ENCODE measurements at places on chromosomes 6 and 20. TPM values are rescaled to one million over a fixed set of nuclear protein-coding genes. Genes with fewer than 3 reads are reported as not detected.

Gene BPI
- total RNA-seq = not detected

GRCh38 chr20:20837574-20838021 lies 125.2 kb upstream of the RALGAPA2 start:
- no peak for DNase-seq

DNA sequence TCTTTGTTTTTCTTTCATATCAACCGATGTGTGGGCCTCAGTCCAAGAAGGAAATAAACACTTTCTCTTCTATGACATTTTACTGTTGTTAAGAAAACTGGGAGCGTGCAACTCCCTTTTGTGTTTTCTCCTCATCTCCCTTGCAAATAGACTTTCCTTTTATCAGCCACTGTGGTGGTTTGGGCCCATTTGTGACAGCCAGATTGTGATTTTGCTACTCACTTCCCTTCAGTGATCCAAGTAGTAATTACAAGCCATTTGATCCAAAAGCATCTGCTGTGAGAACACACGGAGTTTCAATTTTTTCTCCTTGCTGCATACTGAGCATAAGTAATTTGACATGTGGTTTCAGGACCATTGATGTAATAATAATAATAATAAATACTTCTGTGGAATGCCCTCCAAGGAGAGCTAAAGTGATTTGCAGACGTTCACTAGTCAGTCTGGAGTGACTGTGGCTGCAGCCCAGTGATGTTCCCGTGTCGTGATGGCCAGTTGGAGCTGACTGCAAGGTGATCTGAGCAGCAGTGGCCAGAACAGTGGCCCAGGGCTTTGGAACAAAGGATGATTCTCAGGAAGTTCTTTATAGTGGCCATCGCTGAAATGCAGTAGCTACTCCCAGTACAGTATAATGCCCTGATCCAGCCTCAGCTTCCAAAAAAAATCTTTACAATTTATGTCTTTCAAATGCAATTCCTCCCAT lies 91.9 kb upstream of the CLDN20 start:
- no peak for DNase-seq

Gene LY6G6F
- not detected for total RNA-seq

GRCh38 chr20:41476013-41476441 lies 109.4 kb upstream of the EMILIN3 start:
- no peak for DNase-seq

DNA sequence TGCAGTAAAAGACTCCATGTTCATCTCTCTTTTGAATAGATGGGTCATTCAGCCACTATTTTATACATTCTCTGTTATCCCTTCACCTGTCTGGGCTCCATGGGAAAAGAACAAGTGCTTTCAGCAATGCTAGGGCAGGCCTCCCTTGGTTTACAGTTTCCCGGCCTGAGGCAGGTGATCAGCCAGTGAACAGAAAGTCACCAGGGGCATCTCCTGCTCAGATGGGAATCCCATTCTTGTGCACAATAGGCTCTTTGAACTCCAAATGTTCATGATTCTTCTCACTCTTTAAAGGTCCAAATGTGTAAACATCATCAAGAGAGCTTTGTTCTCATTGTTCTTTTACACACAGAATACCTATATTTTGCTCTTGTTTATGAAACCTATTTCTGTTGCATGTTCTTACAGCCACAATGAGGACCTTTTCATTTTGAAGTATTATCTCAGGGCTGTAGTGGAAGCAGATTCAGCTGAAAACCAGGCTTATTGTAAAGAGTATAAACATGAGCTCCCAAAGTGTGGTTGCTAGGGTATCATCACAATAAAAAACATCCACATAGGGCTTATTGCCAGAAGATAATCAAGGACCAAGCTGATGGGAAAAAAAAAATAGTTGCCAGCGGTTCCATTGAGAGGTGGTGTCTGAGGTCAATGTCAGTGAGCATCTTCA lies 267.1 kb upstream of the SGK1 start:
- no peak for DNase-seq

- DNase-seq = no peak
Observed at GRCh38 chr6:145714731-145715130, 20.6 kb downstream of the EPM2A start.

Gene TFAP2B
- total RNA-seq = 0.14 TPM

- no peak for DNase-seq
Observed at GRCh38 chr20:2849529-2849928, 9.0 kb downstream of the VPS16 start.

Gene KIAA0408
- total RNA-seq = 3.6 TPM

DNA sequence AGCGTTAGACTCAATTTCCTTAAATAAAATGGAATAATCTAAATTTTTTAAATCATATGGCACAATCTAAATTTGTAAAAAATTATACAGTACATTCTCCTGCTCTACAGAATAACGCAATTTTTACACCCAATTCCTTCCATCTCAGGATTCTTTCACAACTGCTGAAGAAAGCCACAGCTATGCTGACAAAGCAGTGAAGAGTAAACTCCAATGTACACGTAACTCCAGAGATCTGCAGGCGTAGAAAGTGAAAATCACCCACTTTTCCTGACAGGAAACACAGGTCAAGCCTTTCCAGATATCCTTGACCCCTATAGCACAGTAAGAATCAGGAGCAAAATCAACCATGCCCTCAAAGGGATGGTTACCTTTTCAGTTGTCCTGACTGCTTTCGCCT lies 27.4 kb downstream of the EPHA7 start:
- no peak for DNase-seq

Gene LMBRD1
- 31.5 TPM for total RNA-seq

- no peak for DNase-seq
Observed at GRCh38 chr6:26611599-26611998, 14.8 kb downstream of the ABT1 start.

DNA sequence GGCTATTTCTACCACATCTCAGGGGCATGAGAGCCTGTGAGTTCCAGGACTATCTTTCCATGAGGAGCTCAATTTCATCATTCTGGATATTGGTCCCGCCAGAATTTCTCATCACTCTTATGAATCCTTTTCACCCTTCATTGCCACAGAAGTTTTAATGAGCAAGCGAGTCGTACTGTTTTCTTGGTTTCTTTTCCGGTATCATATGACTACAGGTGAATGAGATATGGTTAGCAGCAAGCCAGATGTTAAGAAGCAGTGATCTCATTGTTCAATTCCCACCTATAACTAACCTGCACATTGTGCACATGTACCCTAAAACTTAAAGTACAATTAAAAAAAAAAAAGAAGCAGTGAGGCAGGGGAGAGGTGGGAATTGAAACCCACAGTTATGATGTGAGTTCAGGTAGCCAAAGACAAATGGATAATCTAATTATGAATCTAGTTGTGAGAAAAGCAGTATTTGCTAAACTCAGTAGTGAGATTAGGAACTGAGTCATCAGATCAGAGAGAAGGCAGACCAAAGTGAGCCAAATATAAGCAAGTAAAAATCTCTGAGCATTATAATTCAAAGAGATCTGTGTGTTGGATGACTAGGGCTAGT lies 78.0 kb upstream of the ELOVL5 start:
- no peak for DNase-seq

Gene HLA-DRB5
- total RNA-seq = 0.21 TPM

DNA sequence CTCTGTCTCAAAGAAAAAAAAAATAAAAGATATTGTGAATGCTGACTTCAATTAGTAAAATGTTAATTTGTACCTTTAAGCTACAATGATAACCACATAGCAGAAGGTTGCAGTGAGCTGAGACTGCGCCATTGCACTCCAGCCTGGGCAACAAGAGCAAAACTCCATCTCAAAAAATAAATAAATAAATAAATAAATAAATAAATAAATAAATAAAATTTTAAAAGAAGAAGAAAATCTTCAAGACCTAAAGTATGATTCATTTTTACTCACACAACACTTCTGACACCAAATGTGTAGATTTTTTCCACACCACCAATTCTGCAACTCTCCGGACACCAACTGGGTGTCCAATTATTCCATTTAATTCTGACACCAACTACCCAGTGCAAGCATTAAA lies 28.8 kb upstream of the MBOAT1 start:
- no peak for DNase-seq

Gene ZC2HC1B
- not detected for total RNA-seq

GRCh38 chr6:73680289-73680918 lies 15.6 kb upstream of the CD109 start:
- DNase-seq = no peak

- DNase-seq = no peak
Observed at GRCh38 chr6:14280006-14280510, 162.5 kb downstream of the CD83 start.

Gene RBM39
- 204 TPM for total RNA-seq

Gene CCR6
- 0.41 TPM for total RNA-seq

GRCh38 chr6:118086159-118086558 lies 179.1 kb downstream of the SLC35F1 start:
- DNase-seq = no peak

DNA sequence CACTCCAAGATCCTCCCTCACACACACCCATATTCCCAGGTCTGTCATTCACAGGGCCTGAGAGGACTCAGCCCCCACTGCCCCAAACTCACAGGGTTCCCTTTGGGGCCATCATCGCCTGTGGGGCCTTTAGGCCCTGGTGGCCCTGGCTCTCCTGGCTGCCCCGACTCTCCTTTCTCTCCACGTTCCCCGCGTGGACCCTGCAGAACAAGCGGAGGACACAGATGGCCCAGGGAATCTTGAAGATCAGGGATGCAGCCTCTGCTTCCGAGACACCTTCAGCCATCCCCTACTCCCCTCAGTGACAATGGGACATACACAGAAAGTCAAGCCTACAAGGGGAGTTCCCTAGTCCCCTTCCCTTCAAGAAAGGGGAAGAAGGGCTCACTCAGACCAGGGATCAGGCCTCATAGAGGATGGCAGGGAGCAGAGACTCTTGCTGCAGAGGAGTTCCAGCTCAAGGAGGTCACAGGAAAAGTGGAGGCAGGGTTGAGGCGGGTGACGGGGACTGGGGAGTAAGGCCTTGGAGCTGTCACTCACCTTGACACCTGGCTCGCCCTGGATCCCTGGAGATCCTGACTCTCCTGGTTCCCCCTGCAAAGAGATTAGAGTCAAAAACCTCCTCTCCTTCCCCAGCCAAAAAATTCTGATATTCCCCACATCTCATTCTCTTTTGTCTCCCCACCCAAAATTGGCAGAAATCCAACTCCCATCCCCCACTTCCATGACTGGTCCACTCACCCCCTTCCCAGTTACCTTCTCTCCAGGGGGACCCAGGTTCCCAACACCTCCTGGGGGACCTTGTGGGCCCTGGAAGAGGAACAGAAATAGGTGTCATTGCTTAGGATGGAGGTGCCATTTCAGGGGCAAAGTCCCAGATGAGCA lies 22.7 kb downstream of the COL11A2 start:
- DNase-seq = no peak

DNA sequence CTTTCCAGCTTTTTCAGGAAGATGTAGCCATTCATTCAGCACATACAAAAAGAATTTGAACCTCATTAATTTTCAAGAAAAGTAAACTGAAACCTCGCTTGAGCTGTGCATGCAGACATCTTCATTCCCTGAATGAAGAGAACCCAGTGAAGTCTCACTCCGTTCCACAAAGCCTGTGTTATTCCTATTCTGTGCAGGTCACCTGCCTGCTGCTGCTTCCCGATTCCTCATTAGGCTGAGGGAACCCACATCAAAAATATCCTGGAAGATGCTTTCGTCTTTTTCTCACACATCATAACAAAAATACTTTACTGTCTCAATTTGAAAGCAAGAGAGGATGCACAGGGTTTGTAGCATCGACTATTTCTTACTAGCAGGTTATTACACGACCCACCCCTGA lies 40.1 kb downstream of the TRMT6 start:
- no peak for DNase-seq

Gene PLTP
- total RNA-seq = 71.1 TPM

DNA sequence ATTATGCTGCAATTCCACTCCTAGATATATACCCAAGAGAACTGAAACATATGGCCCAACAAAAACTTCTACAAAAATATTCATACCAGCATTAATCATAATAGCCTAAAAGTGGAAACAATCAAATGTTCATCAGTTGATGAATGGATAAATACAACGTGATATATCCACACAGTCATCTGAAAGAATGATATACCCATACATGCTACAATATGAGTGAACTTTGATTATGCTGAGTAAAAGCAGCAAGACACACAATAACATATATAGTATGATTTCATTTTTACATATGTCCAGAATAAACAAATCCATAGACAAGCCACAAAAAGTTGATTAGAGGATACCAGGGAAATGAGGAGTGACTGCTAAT lies 30.7 kb downstream of the CDK19 start:
- no peak for DNase-seq

Gene SLC52A3
- total RNA-seq = 2.7 TPM

DNA sequence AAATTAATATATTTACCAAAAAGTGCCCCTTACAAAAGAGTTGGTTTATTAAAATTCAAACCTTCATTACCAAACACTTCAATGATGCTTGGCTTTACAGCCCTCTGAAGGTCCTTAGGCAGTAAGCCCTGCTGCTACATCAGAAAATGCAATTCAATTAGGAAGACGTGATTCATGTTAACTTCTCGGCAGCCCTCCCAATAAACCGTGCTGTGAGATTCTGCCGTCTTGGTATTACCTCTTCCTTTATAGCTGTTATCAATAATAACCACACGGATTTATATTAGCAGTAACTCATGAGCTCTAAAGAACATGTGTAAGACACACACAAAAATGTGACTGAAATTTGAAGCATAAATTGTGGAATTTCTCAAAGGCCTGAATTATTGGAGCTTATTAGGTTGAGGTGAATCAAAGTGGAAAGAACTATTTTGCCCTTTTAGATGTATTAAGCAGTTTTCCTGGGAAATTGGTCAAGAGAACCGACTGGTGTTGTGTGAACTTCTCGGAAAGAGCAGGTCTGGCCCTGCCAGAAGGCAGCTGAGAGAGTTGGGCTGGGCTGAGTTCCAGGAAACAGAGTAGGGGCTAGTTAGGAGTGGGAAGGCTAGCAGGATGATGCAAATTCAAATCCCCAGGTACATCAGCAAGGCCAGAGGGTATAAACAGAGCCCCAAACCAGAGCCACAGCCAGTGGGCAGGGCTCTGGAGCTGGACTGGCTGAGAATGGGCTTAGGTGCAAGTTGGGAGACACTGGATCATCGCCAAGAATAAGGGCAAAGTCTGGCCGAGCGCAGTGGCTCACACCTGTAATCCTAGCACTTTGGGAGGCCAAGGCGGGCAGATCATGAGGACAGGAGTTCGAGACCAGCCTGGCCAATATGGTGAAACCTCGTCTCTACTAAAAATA lies 33.1 kb downstream of the FGD2 start:
- no peak for DNase-seq

GRCh38 chr6:169289619-169290339 lies 36.1 kb upstream of the THBS2 start:
- DNase-seq = no peak

DNA sequence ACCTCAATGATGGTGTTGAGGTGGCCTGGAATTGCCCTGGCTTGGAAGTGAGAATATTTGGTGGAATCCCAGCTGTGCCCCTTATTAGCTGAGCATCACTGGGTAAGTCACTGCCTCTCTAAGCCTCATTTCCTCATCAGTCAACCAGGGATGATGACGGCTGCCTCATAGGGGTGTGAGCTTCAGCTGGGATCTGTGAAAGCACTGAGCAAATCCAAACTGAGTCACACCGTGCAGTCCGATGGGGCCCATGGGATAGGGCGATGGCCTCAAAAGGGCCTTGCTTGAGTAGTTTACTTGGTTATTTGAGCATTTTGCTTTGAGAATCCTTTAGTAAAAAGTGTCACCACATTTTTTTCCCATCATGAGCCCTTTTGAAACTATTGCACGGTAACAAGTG lies 1.1 kb downstream of the SLC22A1 start:
- no peak for DNase-seq

Gene ADGRB3
- total RNA-seq = 0.92 TPM
